Right atrium auricular region (tissue), 2 donors: ENCODE measurements at places on chromosomes 13 and 19.

DNA sequence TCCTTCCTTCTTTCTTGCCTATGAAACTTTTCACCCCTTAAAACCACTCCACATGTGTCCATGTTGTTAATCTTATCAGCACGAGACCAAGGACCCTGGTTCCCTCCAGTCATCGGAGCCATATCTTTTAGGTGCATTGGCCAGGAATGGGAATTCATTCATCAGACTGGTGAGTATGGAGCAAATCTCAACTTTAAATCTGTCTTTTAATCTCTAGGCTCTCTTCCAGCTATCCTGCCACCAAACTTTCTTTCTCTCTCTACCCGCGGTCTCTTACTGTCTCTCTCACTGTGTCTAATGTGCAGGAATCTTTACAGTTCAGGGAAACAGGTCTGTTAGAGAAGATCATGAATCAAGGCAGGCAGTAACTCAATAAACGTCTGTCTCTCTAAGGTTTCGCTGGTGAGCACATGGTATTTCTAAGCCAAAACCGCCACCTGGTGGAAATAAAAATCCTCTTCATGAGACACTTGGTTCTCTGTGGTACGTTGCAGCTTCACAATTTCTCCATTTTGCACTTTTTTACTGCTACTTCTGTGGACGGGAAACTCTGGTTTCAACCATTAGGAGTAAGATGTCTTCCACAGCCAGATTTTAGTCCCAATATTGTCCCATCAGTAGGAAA lies 16.1 kb downstream of the LGALS16 start:
- no peak for DNase-seq

GRCh38 chr19:49430172-49430677 lies 5.0 kb downstream of the GFY start:
- no peak for DNase-seq

- no peak for DNase-seq
Measured at GRCh38 chr19:29013325-29013724, 199.6 kb downstream of the UQCRFS1 start.

DNA sequence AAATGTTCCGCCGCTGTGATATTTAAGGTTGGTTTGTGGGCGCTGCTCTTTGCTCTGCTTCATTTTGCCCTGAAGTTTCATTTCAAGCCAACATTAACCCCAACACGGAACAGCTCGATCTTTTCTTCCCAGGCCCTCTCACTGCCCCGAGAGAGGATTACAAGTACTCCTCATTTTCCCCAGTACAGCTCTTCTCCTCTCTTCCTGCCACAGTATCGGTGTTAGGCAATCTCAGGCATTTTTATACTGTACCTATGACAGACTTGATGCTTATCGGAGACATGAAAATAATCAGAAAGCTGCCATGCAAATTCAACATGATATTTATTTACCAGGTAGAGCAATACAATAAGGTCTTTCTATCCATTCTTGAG lies 1.3 kb upstream of the EDNRB start:
- no peak for DNase-seq
